ENCODE measurements at places on chromosomes 13 and 19.

DNA sequence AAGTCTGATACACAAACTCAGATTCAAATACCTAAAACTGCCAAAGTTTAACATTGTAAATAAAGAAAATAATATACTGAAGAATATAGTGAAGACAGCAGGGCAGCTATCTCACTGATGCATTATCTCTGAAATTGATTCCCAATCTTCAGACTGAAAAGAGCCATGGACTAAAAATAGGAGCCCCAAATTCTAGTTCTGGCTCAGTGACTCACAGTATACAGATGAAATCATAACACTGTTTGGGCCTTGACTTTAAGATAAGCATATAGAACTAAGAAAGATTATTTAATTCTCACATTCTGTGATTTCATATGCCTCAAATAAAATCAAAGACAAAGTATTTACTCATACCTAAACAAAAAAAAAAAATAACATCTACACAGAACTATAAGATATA is 53.9 kb downstream of the RBM26 start:
- peak; percentile 34 for DNase-seq

DNA sequence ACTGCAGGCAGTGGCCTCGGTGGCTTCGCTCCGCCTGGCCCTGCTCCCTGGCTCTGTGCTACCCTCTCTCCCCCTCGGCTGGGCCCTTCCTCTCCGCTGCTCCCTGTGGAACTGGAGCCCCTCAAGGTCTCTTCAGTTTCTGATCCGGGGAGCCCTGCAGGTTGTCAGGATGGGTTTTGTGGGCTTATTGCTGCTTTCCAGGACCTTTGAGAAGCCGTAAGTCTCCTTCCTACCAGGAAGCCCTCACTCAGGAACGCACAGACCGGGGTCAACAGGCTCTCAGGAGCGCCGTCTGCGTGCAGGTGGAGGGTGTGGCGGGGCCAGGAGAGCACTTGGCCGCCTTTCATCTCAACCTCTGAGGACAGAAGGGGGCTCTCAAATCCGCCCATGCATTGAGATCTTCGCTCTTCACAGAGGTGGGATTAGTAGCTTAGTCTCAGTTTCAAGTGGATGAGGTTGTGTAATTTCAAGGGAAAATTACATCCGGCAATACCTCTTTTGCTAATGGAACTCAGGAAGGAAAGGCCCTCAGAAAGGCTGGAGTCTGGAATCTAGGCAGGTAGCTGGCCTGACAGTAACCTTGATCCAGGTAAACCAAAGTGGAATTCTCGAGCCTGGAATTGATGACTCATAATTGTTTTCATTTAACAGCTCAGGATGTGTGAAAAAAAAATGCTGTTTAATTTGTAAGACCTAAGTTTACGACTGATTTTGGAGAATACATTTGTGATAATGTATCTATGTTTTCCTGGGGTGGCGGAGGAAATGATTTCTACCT is 102.0 kb downstream of the ATP11A start:
- DNase-seq = no peak

GRCh38 chr19:40486017-40486416 is 19.2 kb downstream of the SPTBN4 start:
- DNase-seq = no peak

- no peak for DNase-seq
Measured at GRCh38 chr13:51553531-51553930, 30.7 kb upstream of the WDFY2 start.

GRCh38 chr13:94329277-94329676 is 150.2 kb downstream of the DCT start:
- DNase-seq = peak; percentile 69

Measured in IMR-90 (cell line).